CD4-positive, alpha-beta T cell treated with Interleukin-10 for 1 hour (primary cell): ENCODE measurements at places on chromosomes 7 and 10.

- DNase-seq: no peak
Measured at GRCh38 chr7:53237344-53237913, 202.0 kb downstream of the POM121L12 start.

- DNase-seq: no peak
Measured at GRCh38 chr7:84230491-84230890, 35.9 kb upstream of the SEMA3A start.

- no peak for DNase-seq
Measured at GRCh38 chr10:58767652-58768051, 255.0 kb downstream of the BICC1 start.

- no peak for DNase-seq
Measured at GRCh38 chr10:64041989-64042490, 520.8 kb downstream of the REEP3 start.

- DNase-seq: peak; percentile 63
Measured at GRCh38 chr10:73060738-73061635, 35.7 kb downstream of the P4HA1 start.
